ENCODE measurements at places on chromosomes 1 and 21.

DNA sequence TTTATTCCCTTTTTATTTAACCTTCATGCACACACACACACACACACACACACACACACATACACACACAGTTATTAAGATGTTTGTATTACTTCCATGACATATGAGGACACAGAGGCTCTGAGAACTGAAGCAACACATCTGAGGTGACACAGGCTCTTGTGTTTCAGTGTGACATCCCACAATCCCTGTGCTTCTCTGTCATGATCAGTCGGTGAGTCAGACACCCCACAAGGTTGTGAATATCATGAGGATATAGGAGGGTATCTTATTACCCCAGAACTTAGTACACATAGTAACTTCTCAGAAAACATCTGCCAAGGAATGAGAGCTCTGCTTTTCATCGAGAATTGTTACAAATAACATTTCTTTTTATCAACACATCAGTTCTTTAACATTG, 459.3 kb downstream of the PLPP3 start:
- DNase-seq, result no peak

DNA sequence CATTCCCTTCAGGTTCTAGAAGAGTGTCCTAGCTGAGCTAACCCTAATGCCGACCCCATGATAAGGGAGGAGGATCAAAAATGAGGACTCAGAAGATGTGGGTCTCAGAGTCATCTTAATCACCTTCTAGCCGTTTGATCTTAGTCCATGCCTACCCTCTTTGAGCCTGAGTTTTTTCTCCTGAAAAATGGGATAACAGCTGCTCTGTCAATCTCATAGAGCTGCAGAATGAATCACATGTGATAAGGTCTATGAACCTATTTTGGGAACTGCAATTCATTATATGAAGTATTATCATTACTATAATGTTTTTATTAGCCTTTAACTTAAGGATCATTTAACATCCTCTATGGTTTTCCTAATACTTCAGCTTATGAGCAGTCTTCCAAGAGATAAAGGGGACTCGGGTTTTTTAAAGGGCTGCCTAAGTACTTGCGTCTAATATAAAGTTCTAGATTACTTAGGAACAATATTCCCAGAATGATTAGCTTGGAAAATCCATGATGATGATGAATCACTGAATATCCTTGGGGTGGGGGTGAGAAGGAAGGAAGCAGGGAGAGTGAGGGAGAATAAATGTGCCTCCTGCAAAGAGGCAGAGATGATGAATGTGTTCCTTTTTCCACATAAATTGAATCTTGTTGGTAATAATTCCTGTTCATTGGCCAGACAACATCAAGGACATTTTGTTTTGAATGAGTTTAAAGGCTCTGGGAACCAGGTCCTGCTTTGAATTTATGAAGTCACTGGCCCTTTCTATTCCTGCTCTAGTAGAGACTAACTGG, 66.8 kb downstream of the COLGALT2 start:
- no peak for DNase-seq

GRCh38 chr1:156128654-156129597, 14.4 kb downstream of the LMNA start:
- DNase-seq, result peak; percentile 86

DNA sequence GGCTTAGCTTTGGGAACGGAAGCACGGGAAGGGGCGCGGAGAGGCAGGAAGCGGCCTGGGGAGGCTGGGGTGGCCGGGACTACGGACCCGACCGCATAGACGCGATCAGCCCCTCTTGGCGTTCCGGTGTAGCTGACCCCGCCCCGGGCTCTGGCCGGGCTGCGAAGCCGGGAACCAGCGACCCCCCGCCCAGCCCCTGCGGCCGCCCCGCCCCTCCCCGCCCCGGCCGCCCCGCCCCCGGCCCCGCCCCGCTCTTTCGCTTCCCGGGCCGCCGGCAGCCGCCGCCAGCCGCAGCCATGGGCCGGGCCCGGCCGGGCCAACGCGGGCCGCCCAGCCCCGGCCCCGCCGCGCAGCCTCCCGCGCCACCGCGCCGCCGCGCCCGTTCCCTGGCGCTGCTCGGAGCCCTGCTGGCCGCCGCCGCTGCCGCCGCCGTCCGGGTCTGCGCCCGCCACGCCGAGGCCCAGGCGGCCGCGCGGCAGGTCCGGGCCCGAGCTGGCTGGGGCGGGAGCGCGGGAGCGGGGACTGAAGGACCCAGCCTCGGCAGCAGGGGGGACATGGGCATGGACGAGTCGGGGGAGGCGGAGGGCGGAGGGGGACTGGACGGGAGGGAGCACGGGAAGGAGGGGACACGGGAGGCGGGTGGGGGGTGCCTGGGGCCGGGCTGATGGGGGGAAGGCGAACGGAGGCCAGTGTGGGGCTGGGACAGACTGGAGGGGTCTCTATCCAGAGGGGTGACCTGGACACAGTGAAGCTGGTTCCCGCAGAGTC, at the start of gene SELENON:
Gene SELENON, plus strand, starts transcription at position 259 of the 768 bp plus-strand sequence. Its CDS starts 38 bp downstream, at position 297.
- DNase-seq, result peak; percentile 63

DNA sequence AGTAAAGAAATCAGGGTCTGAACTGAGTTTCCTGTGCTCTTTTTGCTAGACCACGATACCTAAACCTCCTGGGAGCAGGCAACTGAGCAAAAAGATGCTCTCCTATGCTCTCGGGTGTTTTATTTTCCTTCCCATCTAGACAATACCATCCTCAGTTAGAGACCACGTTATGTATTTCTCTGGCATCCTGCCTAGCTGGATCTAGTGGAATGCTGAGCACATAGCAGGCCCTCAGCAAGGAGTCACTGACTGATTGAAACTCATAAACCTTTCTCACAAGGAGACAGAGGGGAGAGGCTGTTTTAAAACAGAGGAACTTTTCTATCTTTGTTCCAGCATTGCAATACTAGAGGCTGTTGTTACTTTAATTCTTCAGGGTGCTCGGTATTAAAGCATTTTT, 168.0 kb downstream of the CYYR1 start:
- no peak for DNase-seq

GRCh38 chr21:33817663-33818451, 97.7 kb downstream of the ATP5PO start:
- peak; percentile 7 for DNase-seq

- DNase-seq, result no peak
These were observed 84.9 kb downstream of the SIM2 start for GRCh38 chr21:36783612-36784374.

GRCh38 chr1:25649505-25650288, 33.1 kb downstream of the MAN1C1 start:
- DNase-seq, result no peak

GRCh38 chr1:154157520-154158306, 2.8 kb upstream of the NUP210L start:
- peak; percentile 97 for DNase-seq

DNA sequence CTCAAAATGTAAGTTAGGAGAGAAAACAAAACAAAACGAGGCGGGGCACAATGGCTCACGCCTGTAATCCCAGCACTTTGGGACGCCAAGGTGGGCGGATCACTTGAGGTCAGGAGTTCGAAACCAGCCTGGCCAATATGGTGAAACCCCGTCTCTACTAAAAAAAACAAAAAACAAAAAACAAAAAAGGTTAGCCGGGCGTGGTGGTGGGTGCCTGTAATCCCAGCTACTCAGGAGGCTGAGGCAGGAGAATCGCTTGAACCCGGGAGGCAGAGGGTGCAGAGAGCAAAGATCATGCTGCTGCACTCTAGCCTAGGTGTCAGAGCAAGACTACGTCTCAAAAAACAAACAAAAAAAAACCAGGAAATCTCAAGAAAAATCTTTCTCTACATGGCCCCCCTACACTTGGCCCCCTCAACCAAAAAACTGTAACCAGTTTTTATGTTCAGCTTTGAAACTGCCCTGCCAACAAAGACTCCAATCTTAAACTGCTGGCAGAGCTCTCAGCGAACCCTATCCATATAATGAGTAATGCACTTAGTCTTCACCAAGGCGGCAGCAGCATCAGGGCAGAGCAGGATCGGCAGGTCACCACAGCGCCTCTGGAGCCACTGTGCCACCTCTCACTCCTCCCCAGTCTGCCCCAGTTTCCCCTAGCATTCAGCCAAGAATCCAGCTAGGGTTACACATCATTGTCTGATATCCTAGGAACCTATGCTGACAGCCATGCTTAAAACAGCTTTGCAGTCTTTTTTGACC, 71.7 kb downstream of the JAK1 start:
- no peak for DNase-seq

DNA sequence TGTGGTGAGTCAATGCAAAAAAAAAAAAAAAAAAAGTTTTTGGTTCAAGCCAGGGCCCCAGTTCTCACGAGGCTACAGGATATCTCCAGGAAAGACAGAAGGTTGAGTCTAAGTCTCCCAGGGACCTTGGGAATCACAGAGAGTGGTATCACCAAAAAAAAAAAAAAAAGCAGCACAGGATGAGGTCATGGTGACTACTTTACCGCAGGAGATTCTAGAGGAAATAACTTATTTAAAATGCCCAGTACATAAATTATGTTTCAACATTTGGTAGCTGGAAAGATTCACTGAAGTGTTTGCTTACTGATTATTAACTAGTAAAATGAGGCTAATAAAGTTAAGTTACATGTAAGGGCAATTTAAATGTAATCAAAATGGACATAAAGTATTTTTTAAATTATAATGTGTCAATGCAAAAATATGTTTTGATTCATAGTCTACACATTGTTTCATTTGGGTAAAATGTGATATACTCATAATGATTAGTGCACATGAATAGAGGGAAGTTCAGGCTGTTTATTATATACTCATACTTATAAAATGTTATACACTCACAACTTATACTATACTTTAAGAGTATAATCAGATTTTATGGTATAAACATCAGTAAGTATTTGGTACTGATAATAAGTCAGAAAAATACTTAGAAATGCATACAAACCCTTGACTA, 84.1 kb downstream of the PLPPR5 start:
- no peak for DNase-seq

DNA sequence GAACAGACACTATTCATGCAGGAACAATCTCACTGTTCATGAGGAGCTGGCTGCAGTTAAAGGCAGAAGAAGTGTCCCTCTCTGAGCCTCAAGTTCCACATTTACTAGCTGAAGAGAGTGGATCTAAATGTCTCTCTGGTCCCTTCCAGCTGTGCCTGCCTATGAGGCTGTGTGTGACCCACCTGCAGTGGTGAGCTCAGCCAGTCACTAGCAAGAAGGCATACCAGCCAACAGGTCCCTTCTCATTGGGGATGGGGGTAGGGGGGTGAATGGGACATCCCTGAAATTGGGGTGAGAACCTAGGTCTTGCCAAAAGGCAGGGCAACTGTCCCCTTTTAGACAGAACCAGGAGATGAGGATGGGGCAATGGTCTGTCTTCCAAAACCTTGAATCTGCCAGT, 13.6 kb downstream of the RD3 start:
- no peak for DNase-seq

- DNase-seq, result no peak
These were observed 4.3 kb upstream of the MFAP2 start for GRCh38 chr1:16984717-16985116.

DNA sequence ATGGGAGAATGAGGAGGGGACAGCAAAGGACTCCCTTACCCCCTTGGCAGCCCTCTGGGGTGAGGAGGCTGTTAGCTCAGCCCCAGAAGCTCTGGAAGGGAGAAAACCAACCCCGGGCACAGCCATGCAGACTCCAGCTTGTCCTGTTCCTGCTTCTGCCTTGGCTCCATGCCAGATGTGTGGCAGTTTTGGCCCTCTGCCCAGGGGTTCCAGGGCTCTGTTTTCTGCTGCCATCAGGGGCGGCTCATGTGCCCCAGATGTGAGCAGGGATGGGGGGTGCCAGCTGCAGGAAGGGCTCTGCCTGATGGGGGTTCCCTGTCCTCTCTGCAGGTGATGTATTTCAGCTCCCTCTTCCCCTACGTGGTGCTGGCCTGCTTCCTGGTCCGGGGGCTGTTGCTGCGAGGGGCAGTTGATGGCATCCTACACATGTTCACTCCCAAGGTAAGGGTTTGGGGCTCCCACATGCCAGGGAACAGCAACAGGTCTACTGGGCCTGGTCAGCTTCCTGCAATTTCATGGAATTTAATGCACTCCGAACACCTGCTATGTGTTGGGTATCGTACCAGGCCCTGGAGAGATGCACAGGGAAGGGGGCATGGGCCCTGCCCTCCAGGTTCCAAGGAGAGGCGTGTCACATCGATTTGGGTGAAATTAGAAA, 26.1 kb downstream of the SLC6A17 start:
- peak; percentile 41 for DNase-seq

- no peak for DNase-seq
These were observed 2.8 kb upstream of the TTC22 start for GRCh38 chr1:54803761-54804470.

GRCh38 chr1:178928976-178929375, 58.1 kb upstream of the ANGPTL1 start:
- DNase-seq, result no peak

GRCh38 chr1:26788836-26789611, 1.3 kb downstream of the PIGV start:
- peak; percentile 62 for DNase-seq

- DNase-seq, result no peak
These were observed 89.0 kb downstream of the UBE2U start for GRCh38 chr1:64292399-64292798.

DNA sequence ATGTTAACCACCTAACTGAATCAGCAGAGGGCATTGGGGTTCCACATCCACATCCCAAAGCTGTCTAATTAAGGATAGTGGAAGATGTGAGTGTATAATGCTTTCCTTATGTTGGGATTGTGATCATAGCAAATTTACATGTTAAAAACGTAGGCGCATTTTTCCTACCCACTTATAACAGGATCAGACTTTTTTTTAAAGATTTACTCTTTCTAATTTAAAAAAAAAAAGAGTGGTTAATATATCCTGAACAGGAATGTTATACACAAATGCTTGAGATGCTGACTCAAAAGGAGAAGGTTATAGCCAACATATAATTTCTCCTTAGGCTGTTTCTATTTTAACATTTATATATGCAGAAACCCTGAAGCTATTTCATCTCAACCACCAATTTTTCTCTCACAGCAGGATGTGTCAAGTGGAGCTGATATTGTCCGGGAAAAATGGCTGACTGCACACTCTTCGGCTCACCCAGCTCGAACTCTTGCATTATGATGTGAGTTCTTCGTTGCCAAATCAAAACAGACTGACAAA, 40.3 kb downstream of the RGS5 start:
- no peak for DNase-seq

GRCh38 chr1:42978317-42979035, 19.8 kb upstream of the SLC2A1 start:
- no peak for DNase-seq

DNA sequence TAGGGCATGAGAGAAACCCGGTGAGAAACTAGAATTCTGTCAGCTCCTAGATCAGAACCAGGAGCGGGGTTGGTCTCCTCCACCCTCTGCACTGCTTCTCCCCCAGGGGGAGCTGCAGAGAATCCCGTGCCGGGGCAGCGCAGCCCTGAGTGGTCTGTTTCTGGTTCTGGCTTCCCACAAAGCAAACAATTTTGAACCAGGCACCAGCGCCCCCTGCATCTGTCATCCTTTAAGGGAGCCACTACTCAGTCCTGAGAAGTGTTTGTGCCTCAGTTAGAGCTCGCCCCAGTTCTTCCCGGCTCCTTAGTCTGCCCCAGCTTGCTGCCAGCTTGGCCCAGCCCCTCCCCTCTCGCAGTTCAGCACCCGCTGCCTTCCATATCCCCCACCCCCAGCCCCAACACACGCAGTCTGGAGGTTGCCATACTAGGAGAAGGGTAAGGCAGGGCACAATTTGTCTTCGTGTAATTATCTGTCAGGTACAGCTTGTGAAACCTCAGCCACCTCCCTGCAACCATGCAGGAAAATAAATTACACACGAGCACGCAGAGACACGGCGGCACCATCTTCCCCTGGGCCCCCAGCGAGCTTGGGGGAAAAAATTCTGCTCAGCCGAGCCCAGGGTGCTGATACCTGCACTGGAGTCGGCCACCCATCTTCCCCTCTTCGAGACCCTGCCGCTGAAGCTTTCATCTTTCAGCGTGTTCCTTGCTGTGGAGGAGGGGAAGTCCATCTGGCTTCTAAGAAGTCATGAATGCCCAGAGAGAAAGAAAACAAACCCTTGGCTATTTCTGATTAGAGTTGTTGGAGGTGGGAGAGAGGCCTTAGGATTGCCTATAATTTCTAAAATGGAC, 62.6 kb upstream of the CD1D start:
- DNase-seq, result no peak

Data from HL-60 (cell line).